ENCODE measurements at places on chromosomes 1 and 21. TPM values are rescaled to one million over a fixed set of nuclear protein-coding genes. Genes with fewer than 3 reads are reported as not detected.

MXRA8 gene
- total RNA-seq, result 0.44 TPM

ATP13A2 gene
- 25.1 TPM for total RNA-seq

TLR5 gene
- total RNA-seq, result under 0.01 TPM

MAN1C1 gene
- 0.79 TPM for total RNA-seq

HNRNPCL4 gene
- total RNA-seq, result not detected

STIL gene
- total RNA-seq, result 2.6 TPM

ARHGAP30 gene
- not detected for total RNA-seq

SPTA1 gene
- total RNA-seq, result 0.87 TPM

ZFP69B gene
- total RNA-seq, result 0.65 TPM

AIRE gene
- not detected for total RNA-seq

SMIM1 gene
- 0.87 TPM for total RNA-seq
